ENCODE measurements at places on chromosomes 5 and 9. TPM values are rescaled to one million over a fixed set of nuclear protein-coding genes. Genes with fewer than 3 reads are reported as not detected.

DNA sequence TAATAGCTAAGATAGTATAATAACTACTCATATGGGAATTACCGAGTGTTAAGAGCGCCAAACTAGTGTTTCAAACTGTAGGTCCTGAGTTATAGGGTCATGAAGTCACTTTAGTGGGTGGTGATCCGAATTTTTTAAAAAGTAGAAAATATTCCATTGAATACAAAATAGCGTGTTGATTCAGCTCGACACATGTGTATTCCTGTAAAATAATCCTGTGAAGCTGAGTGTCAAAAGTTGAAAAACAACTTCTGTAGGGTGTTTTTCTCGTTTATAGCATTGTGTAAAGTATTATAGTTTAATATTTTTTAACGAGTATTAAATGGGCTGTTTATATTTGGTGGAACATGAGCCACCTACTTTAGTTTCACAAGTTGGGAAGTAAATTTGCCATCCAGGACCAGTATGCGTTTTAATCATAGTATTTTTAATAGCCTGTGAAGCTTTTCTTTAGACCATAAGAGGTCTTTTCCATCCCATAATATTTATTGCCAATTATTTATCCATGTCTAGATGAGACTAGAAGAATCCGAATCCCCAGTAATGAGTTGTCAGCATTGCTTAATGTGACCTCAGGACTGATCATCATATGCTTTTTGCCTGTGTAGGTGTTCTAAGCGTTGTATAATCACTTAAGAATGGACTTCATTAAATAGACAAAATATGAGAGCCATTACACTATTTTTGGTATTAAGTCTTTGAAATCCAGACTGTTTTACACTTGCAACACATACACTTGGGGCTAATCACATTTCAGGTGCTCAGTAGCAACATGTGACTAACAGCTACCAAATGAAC lies 84.1 kb downstream of the PTPDC1 start:
- DNase-seq, result no peak

DNA sequence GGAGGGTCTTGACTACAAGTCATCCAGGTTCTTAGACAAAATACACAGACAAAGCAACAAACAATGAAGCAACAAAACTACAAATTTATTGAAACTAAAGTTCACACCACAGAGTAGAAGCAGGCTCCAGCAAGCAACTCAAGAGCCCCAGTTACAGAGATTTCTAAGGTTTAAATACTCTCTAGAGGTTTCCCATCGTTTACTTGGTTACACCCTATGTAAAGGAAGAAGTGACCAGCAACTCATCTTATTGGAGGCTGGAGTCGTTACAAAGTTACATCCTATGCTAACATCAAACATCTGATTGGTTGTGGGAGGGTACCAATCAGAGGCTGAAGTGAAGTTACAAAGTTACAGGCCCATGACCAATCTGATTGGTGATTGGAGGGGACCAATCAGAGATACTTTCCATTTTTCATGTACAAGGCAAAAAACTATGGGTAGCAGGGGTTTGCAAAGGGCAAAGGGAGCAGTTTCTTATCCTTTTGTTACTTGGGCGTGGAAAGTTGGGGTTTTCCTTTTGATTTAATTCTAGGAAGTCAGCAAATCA lies 2292.6 kb upstream of the C9orf72 start:
- DNase-seq, result no peak

GRCh38 chr5:125348936-125349831 lies 602.7 kb upstream of the ZNF608 start:
- DNase-seq, result no peak

DNA sequence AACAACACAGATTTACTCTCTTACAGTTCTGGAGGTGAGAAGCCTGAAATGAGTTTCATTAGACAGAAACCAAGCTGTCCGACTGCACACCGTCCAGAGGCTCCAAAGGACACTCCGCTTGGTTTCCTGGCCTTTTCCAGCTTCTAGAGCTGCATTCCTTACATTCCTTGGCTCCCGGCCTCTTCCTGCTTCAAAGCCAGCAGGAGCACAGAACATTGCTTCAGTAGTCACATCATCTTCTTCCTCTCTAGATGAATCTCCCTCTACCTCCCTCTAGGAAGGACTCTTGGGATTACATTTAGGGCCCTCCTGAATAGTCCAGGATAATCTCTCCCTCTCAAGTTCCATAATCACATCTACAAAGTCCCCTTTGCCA lies 213.3 kb downstream of the CDK5RAP2 start:
- DNase-seq, result peak; percentile 93

- no peak for DNase-seq
Observed at GRCh38 chr9:84916769-84917168, 247.2 kb downstream of the NTRK2 start.

DNA sequence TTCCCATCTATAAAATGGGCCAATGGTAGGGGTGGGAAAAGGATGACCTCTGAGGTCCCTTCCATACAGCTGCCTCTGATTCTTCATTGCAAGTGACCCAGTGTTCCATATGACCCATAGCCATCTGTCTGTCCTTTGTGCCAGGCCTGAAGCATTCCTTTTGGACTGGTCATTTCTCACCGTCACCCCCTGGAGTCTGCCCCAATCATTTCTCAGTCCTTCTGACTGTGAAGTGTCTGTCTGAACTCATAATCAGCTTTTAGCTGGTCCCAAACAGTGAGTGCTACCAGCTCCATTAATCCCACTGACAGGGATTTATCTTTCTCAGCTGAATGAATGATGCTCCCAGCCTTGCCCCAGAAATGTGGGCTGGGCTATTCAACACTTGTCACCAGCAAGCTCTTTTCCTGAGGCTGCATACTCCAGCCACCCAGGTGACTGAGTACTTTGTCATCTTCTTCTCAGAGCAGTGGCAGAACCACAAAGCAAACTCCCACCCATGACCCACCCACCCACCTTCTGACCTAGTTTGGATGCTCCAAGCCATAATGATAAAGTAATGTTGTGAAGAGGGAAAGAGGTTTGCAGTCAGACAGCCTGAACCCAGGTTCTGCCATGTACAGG lies 37.4 kb downstream of the KCNIP1 start:
- no peak for DNase-seq

GRCh38 chr5:87183896-87184295 lies 83.8 kb upstream of the RASA1 start:
- no peak for DNase-seq

GRCh38 chr9:113963017-113963620 lies 87.0 kb downstream of the ZNF618 start:
- peak; percentile 56 for DNase-seq

GRCh38 chr9:22088717-22089061 lies 79.6 kb upstream of the CDKN2B start:
- DNase-seq, result no peak

- DNase-seq, result no peak
Observed at GRCh38 chr9:90722071-90722470, 79.4 kb upstream of the DIRAS2 start.

FRMD3 gene
- 2.0 TPM for total RNA-seq

BAAT gene
- not detected for total RNA-seq

CCNO gene
- total RNA-seq, result 0.18 TPM

All from fibroblast of the aortic adventitia (primary cell).